Left ventricle myocardium superior (tissue), 1 donor: ENCODE measurements at places on chromosomes 3 and 15. TPM values are rescaled to one million over a fixed set of nuclear protein-coding genes. Genes with fewer than 3 reads are reported as not detected.

Gene AADACL2
- not detected for total RNA-seq

Gene TMEM40
- 2.8 TPM for total RNA-seq

- DNase-seq: peak; percentile 5
These were observed 226.7 kb downstream of the SNRPN start for GRCh38 chr15:25181293-25182097.

- DNase-seq: no peak
These were observed 240.3 kb upstream of the PEX5L start for GRCh38 chr3:180277041-180277440.

- no peak for DNase-seq
These were observed 516.8 kb upstream of the PROK2 start for GRCh38 chr3:72301779-72302178.

DNA sequence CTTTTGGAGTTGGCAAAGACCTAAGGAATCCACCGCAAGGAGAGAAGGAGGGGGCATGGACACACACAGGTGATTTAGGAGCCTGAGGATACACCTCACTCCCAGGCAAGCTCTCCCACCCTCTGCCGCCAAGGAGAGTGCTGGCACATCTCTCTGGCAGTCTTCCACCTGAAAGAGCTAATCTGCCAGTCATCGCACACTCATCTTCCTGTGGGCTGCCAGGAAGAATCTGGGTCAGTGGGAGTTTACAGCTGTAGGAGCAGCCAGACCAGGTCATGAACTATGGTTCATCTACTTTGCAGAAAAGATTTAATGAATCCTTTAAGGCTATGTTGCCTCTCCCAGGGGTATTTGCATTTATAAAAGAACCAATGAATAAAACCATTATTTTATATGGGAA is 170.6 kb upstream of the TSC22D2 start:
- DNase-seq: no peak

Gene UACA
- total RNA-seq: 32.9 TPM

Gene ZNF80
- total RNA-seq: not detected

DNA sequence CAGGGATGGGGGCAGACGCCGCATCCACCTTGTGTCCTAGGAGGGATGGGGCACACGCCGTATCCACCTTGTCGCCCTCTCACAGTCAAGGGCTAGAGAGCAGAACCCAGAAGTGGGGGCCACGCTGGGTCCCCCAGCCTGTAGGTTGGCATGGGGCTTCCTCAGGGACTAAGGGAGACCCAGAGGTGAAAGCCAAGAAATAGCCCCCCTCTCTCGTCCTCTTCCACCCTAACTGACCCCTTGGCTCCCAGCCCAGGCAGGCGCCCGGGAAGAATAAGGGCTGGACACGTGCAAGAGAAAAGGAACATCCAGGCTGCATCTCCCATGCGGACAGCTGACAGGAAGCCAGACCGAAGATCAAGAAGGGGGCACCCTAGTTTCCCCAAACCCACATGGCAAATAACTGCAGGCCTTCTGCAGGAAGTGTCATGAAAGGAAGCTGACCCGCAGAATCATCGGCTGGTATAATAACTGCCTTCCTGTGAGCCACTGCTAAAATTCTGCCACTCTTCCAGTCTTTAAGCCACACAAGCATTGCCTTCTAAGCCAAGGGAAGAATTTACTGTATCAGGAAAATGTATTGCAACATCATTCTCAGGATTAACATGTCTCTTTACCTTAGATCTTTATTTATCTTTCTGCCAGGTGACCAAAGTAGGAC is 38.5 kb upstream of the TFRC start:
- peak; percentile 50 for DNase-seq
